ENCODE measurements at places on chromosomes 12 and 14.

- DNase-seq = no peak
Observed at GRCh38 chr14:62347562-62348011, 585.4 kb downstream of the SNAPC1 start.

DNA sequence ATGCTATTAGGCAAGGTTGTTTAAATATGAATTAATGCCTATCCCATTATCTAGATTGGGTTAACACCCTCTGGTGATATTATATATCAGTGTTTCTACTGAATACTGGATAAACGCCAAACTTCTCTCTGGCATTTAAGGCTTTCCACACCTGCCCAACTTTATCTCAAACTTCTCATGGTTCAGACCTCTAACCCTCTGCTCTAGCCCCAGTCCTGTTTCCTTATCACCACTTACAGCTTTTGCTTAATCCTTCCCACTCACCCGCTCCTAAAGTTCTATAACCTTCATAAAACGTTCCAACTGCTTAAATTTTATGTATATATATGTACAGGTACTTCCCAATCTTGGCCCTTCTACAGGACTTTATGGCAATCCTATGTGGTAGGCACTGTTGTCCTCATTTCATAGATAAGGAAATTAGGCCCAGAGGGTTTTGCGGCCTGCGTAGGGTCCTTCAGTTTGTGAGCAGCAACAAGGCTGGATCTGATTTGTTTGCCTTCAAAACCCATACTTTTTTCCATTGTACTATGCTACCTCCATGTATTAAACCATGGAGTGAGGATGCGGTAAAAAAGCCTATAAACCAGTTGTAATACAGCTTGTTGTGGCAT lies 1.2 kb downstream of the LPCAT3 start:
- DNase-seq = no peak

DNA sequence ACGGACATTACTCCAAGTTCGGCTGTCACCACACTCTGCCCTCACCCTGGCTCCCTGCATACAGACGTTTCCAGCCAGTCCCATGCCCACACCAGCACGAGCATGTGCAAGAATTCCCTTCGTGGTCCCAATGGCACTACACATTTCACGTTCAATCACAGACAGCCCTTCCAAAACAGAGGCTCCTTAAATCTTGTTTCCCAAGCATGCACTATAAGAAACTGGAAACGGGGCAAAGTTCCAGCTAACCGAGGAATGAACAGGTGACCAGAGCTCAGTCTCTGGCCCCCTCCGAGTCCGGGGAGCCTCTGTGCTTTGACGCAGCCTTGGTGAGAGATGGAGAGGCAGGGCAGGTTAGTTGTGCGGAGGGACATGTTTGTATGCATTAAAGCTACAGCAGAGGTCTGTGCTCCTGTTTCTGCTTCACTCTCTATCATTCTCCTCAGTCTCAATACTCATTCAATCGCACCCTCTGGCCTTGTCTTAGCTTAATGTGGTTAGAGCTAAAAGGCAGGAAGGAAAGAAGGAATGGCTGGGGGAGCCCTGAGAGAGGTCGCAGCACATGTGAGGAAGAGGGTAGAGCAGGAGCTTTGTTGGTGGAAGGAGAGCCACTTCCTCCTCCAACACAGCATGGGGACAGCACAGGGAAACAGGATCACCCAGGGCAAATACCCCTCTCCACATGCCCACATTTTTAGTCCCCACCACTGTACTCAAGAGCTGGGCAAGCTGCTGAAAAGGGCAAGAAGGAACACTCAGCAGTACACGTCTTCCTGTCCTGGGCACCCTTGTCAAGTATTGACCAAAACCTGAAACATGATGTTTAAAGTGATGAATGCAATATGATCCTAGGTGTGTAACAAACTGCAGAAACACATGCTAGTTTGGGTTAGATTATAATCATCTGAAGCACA lies 12.2 kb upstream of the SELPLG start:
- DNase-seq = no peak

DNA sequence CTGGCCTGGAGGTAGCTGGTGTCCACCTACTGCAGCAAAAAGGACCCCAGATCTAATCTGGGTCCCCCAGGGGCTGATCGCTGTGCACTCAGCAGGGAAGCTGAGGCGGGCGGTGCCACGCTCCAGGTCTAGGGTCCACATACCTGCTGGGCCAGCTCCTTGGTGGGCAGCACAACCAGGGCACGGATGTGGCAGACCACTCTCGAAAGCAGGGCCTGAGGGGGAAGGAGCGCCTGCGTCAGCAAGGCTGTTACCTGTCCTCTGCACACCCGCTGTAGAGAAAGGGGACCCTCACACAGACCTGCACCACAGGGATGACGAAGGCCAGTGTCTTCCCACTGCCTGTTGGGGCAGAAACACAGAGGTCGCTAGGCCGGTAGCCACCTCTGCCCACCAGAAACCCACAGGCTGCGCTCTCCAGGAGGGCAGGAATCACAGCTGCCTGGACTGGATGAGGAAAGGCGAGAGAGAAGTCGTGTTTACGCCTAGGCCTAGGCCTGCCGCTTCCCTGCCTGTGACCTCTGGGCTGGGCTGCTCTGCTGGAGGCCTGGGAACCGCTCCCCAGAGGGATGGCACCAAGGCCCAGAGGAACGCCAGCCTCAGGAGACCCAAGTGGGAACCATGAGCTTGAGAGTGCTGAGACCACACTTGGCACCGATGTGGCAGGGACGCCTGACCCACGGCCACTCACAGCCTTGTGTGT lies 2.0 kb downstream of the DDX51 start:
- DNase-seq = no peak

DNA sequence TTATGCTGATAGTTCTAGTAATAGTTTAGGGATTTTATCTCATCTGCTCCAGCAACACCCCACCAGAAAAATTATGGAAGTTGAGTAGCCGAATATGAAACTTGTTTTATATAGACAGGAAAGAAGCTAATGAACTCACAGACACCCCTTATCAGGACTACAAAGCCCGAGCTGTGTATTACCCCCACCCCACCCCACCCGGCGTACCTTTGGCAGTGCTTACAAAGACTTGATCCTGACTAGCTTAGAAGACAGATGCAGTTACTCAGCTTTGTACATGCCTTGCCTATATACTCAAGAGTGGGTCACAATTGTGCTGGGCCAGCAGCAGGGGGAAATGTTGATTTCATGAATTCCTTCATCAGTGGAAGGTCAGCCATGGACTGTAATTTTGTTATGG lies 22.4 kb downstream of the PROX2 start:
- no peak for DNase-seq

GRCh38 chr14:56367416-56367815 lies 212.2 kb upstream of the TMEM260 start:
- no peak for DNase-seq

DNA sequence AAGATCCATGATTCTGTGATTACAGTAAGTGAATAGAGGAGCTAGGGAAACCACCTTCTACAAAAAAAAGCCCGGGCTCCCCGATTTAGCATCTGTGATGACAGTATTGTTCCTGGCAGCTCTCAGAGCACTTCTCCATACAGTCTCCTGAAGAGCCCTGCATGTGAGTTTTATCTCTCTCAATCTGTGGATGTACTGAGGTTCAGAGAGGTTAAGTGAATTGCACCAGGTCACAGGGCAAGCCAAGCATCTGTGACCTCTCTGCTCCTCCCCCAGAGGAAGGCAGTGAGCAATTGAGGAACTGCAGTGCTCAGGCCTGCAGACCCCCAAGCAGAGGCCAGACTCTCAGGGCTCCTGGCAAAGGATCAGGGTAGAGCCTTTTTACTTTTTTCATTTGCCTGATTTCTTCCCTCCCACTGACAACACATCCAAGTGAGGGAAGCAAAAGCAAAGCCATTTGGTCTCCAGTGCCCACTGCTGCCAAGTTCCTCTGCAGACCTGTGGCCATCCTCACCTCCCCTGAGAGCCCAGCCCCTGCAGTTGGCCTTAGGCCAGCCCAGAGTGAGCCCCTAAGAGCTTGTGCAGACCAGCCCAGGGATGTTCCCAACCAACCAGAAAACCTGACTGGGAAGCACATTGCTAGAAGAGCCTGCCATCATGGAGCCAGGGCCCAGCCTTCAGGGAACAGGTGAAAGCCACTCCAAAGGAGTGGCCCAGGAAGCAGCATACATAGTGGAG lies 47.6 kb upstream of the PNMA1 start:
- DNase-seq = no peak

GRCh38 chr12:128326406-128326805 lies 59.4 kb downstream of the TMEM132C start:
- DNase-seq = no peak

DNA sequence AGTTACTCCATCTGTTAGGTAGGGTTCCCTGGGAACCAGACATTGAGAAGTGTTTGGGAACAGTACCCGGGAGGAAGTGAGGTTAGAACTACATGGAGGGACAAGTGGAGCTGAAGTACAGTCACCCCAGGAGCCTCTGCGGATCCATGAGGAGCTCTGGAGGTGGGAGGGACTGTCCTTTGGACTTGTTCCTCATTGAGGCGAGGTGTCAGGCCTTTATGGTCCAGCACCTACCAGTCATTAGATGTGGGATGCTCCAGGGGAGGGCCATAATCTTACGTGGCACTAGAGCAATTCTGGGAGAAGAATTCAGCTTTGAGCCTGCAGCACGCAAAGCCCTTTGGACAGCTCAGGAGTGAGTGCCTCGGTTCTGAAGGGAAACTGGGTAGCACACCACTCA lies 142.8 kb downstream of the DACT1 start:
- DNase-seq = no peak

DNA sequence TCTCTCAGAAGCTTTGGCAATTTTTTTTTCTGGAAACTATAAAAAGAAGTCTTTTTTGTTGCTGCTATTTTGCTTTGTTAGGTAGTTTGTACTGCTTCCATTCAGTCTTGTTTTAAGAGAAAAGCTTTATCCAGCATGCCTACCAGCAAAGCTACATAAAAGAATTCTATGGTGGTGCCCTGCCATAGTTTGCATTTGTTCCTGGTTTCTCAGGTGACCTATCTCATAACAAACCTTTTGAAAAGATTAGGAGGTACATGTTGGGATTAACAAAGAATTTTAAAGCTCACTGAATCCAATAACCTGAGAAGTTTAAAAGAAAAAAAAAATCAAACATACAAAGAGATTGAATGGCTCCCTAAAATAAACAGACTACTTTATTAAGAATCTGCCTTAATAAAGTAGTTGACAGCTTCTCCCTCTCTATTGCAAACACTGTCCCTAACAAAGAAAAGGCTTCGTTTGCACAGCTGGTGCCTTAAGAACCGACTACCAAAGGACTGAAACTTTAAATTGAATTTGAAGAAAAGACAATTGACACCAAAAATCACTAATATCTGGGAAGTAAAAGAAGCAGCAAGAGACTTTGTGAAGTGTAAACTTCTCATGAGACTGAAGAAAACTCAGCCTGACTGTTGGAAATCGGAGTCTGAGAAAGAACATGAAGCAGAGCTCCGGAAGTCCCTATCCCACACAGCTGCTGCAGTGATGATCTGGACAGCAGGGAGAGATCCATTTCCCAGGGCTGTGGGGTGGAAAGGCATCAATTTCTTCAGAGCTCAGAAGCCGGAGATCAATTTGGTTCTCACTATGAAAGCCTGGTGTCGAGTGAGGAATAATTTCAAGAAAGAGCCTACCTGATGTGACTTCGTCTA lies 102.7 kb upstream of the PLEKHA5 start:
- no peak for DNase-seq

DNA sequence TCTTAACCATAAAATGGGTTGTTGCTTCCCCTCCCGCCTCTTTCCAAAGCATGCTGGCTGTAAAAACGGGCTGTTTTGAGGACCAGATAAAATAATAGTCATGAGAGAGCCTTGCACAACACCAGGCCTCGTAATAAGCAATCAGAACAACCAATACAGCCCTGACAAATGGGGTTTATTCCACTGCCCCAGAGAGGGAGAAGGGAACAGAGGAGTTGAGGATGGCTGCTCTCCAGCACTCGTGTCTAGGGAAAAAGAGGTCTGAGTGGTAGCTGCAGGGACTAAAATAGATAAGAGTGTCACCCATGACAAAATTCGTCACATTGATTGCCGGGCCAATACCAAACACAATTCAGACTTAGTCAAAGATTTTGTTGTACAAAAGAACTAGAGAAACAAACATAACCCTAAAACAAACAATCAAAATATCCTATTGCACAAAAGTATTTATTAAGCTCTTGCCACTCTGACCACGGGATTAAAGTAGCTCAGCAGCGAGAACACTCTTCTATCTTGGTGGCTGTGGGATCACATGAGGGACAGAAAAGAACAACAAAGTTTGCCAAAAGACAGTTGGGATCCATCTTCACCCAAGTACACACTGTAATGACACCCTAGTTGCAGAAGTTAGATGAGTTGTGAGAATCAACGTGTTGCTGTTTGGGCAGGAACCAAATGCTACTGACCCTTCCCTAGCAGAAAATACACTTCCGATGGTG lies 188.0 kb downstream of the FOXN3 start:
- no peak for DNase-seq

DNA sequence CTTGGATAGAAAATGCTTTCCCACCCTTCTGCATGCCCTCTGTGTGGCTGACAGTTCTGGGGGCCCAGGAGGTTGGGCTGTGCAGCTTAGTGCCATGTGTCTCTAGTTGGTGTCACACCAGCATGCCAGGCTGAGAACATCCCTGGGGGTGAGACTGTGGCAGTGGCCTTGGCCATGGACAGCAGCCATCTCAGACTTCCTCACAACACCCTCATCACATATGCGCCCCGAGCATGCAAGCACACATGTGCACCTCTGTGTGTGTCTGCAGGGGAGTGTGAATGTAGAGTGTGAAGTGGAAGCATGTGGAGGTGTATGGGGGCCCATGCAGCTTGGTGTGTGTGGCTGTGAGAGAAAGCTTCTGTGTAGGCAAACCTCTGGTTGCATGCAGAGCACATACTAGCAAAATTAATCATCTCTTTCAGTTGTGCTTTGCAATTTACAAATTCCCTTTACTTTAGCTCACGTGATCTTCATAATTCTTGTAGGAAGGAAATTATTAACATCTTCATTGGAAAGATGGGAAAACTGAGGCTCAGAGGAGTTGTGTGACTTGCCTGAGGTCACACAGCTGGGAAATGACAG lies 8.4 kb downstream of the ASIC1 start:
- DNase-seq = no peak

DNA sequence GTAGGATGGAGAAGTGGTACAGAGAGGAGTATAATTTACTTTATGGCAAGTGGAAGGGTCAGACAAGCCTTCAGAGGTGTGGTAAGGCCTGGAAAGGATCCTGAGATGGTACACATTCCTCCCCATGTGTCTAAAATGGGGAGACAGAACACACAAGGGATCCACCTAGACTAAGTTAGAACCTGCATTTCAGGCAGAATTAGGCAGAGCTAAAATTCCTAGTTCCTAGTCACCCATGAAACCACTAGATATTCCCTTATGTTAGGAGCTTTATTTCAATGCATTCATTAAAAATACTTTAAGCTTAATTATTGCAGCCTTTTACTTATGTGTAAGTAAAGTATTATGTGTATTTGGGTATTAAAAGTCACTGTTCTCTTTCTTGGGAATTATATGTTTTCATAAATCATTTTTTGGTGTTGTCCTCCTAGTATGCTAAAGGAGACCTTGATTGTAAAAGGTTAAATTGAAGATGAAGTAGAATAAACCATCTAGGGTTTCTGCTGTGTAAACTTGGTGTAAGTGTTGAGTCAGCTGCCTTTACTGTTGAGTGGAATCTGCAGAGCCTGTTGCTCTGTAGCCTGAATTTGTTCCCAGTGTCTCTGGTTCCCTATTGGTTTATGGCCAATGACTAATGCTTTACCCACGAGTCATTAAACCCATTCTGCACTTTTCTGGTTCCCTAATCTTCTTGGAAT lies 423.2 kb downstream of the ATP23 start:
- DNase-seq = no peak

Measured in NCI-H2081 (cell line).